ENCODE measurements at places on chromosomes 7 and 10.

DNA sequence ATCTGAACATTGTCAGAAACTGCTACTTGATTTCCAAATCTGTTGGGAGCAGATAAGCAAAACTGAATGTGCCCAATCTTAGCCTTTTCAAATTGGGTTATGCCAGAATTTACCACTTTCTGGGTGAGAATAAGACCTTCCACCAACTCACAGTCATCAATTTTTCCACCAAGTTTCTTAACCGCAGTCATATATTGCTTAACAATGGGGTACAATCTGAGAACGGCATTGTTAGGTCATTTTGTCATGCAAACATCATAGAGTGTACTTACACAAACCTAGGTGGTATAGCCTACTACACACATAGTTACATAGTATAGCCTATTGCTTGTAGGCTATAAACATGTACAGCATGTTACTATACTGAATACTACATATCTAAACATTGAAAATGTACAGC, 16.0 kb downstream of the MRPS33 start:
- DNase-seq: no peak

GRCh38 chr10:71438761-71439160, 42.0 kb downstream of the CDH23 start:
- DNase-seq: no peak

- DNase-seq: no peak
Measured at GRCh38 chr10:5951721-5952407, 25.5 kb downstream of the IL15RA start.

DNA sequence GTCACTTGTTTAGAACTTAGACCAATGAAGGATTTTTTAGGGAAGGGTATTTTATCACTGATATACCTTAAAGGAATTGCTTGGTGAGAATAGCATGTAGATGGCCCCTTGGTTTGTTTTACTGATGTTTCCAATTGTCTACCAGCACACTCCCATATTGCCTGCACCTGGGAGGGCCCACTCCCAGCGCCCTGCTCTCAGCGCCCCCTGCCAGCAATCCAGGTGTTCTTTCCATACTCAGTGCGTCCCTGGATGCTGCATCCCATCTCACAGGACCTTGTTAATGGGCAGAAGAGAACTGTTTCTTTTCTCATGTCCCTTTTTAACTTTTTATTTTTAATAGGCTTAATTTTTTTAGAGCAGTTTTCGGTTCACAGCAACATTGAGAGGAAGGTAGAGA, 24.1 kb upstream of the SFRP5 start:
- no peak for DNase-seq

- DNase-seq: no peak
Measured at GRCh38 chr7:25753837-25754236, 398.2 kb upstream of the NFE2L3 start.

GRCh38 chr10:96678725-96679124, 41.6 kb downstream of the PIK3AP1 start:
- no peak for DNase-seq

DNA sequence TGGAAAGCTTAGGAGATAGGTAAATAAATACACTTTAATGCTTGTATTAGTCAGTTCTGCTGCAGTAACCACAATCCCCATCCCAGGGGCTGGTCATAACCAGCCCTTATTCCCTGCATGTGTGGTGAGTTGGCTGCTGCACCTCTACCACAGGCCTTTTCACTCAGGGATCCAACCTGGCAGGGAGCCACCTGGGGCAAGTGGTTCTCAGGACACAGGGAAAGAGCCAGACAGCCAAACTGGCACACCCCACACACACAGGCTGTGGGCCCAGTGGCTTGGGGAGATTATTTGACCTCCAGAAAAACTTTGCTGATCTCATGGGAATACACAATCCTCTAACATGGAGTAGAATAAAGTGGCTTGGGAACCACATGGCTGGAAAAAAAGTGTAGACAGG, 400.0 kb upstream of the RNF32 start:
- no peak for DNase-seq

All from CD4-positive, alpha-beta T cell treated with Interleukin-15 for 1 hour (primary cell).